ENCODE measurements at places on chromosomes 1 and 21.

- DNase-seq: no peak
Observed at GRCh38 chr1:223227486-223228196, 84.6 kb upstream of the TLR5 start.

DNA sequence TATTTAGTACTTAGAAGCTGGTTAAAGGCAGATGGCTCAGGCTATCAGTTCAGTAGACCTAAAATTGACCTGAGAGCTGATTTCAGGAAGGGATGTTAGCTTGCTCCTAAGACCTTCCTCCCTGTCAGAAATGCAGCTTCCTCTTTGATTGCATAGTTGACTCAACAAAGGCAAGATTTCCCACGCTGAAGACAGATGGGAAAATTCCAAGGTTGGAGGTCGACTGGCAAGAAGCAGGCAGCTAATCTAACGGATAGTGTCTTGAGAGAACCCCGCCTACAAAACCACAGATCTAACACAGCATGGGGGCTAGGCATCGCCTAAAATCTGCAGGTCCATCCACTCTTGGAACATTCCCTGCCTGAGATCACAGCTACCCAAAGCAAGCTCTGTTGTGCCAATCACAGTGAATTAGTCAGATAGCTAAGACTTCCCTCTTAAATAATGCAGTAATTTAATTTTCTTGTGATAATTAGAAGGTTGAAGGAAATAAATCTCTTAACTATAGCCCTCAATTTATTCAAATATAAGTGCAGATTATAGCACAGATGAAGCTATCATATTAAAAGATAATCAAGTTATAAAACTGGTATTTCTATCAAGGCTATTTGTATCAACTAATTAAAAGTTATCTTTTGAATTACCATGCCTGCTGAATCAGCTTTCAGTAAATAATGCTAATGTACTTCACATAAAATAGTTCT, 357.8 kb upstream of the SGIP1 start:
- no peak for DNase-seq

DNA sequence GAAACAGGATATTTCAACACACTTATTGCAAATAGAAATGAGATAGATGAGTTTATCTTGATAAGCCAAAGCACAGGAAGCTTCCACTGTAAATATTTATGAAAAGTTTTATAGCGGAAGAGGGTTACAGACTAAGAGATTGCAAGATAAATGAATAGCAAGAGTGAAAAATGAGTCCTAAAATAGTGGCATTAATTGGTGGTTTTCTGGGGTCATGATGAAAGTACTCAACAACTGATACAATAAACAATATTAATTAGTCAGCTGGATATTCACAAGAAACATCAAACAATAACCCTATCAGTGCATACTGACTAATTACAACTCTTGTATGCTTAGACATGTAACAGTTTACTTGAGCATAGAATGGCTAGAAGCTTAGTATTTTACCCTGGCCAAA, 154.8 kb upstream of the CHODL start:
- DNase-seq: no peak

GRCh38 chr1:204575221-204576190, 59.3 kb downstream of the MDM4 start:
- DNase-seq: no peak

DNA sequence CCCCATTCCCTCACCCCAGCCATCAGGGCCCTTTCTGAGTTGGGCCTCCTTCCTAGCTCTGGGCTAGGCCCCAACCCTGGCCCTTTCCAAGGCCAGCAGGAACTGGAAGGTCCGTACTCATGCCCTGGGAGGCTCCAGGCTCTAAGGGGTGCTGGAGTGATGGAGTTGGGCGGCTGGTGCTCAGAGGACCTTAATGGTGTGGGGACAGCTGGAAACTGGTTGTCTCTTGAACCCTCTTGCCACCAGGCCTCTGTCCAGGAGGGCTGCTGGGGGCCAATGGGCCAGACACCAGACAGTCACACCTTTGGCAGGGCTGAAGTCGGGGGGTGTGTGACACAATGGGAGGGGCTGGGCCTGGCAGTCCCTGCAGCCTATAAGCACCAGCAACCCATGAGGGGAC, 9.2 kb upstream of the PADI1 start:
- no peak for DNase-seq

DNA sequence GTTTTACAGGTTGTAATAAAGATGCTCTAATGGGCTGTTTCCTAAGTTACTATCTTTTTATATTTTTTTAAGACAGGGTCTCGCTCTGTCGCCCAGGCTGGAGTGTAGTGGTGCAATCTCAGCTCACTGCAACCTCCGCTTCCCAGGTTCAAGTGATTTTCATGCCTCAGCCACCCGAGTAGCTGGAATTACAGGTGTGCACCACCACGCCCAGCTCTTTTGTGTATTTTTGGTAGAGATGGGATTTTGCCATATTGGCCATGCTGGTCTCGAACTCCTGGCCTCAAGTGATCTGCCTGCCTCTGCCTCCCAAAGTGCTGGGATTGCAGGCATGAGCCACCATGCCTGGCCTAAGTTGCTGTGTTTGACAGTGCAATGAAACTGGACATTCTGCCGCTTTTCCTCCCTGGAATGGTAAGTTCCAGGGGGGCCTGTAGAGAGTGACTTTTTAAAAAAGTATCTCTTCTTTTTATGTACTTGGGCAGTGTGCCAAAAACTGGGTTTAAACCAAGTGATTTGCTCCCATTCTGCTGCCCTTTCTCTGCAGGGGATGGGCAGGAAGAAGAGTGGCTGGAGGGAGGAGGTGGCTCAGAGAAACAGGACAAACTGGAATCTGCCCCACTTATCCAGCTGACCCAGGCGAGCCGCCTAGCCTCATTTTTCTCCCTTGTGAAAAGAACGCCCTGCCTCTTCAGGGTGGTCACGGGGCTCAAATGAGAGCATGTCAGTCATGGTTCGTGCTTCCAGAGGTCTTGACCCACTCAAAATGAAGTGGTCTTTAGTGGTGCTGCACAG, 2.3 kb downstream of the SLC37A1 start:
- no peak for DNase-seq

GRCh38 chr1:62528015-62528414, 69.3 kb upstream of the ANGPTL3 start:
- no peak for DNase-seq

GRCh38 chr1:66348776-66349175, 185.2 kb upstream of the SGIP1 start:
- DNase-seq: no peak

- DNase-seq: peak; percentile 65
Observed at GRCh38 chr1:100597784-100598183, 59.8 kb downstream of the GPR88 start.

DNA sequence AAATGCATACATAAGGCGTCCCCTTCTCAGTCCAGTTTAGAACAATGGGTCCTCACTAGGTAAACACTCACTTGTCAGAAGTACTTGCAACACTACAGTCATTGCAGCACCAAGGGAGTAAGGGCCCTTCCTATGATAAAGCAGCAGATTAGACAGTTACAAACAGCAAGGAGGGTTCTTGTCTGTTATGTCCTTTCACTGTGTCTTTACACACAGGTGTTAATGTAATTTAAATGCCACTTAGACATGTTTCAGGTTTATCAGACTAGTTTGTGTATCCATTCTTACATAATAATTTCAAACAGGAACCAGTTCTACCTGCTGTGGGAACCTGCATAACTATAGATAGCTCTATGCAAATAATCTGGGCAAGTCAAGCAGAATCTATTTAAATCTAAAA, 105.6 kb upstream of the USH2A start:
- DNase-seq: no peak

- DNase-seq: no peak
Observed at GRCh38 chr1:46653405-46653958, 14.7 kb downstream of the ATPAF1 start.

DNA sequence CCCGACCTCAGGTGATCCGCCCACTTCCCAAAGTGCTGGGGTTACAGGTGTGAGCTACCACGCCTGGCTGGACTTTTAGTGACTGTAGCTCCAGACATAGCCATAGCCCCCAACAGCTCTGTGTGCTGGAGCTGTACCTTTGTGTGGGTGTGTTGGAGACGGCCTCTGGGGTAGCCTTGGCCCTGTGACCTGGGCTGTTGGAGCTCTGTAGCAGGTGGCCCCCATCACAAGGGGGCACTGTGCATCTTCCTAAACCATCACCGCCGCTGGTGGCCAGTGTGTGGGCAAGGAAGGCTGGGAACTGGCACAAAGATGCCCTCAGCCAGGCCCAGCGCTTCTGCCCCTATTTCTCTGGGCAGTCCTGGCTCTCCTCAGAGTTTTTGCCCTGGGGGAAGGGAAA, 38.4 kb upstream of the FOXO6 start:
- DNase-seq: no peak

- DNase-seq: no peak
Observed at GRCh38 chr1:221687836-221688487, 53.9 kb downstream of the DUSP10 start.

DNA sequence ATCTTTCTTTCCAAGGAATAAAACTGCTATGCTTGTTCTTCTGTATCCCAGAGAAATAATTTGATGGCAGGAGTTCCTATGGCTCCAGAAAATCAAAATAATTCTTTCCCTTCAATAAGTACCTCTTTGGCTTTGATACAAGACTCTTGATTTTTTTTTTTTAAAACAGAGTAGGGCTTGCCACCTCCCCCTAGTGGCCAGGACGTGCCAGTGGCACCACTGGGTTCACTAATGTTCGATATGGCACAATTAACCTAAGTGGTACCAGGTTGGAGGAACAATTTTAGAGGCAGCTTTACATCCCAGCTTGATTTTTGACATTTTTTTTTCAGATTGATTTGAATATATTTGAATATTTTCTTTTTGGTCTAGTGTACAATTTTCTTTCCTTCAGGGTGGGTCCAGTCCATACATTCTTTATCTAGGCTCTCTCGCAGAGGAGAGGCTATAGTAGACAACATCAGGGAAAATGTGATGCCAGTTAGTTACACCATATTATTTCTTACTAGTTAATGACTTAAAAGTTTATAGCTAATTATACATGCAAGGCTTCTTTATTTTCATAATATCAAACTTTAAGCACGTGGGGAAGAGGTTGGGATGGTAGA, 330.9 kb downstream of the S1PR1 start:
- peak; percentile 44 for DNase-seq

- no peak for DNase-seq
Observed at GRCh38 chr1:212355230-212355969, 59.3 kb downstream of the PACC1 start.

DNA sequence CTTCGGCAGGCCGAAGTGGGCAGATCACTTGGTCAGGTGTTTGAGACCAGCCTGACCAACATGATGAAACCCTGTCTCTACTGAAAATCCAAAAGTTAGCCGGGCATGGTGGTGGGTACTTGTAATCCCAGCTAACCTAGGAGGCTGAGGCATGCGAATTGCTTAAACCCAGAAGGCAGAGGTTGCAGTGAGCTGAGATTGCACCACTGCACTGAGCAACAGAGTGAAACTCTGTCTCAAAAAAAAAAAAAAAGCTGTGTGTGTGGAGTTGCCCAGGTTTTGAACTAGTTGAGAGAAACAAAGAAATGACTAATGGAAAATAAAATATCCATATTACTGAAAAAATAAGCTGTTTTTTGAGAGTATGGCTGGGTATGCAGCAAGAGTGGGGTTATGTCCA, 100.2 kb downstream of the GTF2B start:
- DNase-seq: no peak

- DNase-seq: no peak
Observed at GRCh38 chr1:30845904-30846290, 62.7 kb downstream of the SDC3 start.

DNA sequence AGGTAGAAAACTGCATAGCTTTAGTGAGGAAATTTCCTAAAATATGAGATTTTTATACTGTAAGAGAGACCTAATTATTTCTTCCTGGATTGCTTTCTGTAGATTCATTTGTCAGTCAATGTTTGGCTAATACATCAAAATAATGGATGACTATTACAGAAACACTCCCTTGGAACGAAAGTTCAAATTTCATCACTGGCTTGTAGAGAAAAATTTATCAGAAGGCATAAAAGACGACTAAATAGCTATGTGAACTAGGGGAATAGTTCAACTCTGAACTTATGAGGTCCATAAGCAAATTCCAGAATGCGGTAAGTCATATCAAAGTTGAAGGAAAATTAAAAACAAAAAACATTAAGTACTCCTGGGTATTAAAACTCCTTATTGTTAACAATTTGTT, 36.0 kb downstream of the WNT2B start:
- no peak for DNase-seq

DNA sequence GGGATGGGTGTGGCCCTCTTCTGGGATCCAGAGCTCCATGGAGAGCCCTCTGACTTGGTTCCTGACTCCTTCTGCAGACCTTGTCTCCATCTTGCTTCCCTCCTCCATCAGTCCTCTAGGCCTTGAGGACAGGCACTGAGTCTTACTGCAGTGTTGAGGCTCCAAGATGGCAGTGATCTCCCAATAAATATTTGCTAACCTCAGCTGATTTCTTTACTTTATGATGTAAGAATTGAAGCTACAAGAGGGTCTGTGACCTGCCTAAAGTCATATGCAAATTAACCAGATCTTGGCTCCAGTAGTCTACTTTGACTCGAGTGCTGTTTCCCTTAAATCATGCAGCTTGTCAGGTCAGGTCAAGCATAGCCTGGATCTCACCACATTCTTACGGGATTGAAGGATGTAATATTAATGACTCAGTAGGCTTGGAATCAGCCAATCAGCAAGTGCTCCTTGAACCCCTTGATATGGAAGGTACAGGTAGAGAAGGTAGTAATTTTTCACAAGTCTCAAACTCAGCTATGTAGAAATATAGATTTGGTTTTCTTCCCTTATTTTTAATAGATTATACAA, 93.0 kb downstream of the CLIC6 start:
- no peak for DNase-seq

- DNase-seq: no peak
Observed at GRCh38 chr21:30707409-30707808, 11.2 kb downstream of the KRTAP21-3 start.

- DNase-seq: no peak
Observed at GRCh38 chr1:117569856-117570255, 36.0 kb upstream of the TENT5C start.

DNA sequence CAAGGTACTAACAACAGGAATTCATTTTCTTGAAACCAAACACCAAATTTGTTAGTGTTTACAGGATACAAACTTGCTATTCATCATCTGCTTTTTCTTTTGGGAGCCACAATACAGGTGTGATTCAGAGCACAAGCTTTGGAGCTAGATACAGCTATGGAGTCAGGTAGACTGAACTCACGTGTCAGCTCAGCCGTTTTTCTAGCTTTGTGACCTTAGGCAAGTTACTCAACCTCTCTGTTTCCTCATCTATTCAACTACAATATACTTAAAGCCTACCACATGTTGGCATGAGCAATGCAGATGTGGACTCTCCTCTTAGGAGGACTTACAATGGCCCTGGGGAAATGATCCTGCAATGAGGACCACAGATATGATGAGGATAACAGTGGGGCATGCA, 6.3 kb downstream of the HTR1D start:
- DNase-seq: no peak

DNA sequence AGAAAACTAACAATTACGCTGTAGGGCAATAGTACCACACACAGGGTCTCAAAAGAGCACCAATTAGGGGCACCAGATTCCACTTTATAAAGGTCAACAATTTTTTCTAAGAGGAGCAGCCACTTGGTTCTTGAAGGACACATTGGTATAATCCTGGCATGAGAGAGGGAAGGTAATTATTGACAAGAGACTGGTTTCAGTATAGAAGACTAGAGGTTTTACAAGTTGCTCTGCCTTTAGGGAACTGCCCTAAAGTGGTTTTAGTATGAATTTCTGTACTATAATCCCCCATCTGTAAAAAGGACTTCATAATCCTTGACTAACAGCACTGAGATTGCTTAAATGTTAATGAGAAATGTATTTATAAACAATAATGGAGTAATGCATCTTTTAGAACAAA, 648.5 kb upstream of the PTBP2 start:
- no peak for DNase-seq

- DNase-seq: peak; percentile 8
Observed at GRCh38 chr1:236137285-236137852, 5.0 kb upstream of the GPR137B start.
